OCI-LY7 (cell line): ENCODE measurements at places on chromosomes 3 and 15.
A peak's percentile ranks its signal among the peaks of the same experiment; 100 is the strongest.

GRCh38 chr3:17945799-17946399 is 203.5 kb upstream of the TBC1D5 start:
- DNase-seq = no peak

DNA sequence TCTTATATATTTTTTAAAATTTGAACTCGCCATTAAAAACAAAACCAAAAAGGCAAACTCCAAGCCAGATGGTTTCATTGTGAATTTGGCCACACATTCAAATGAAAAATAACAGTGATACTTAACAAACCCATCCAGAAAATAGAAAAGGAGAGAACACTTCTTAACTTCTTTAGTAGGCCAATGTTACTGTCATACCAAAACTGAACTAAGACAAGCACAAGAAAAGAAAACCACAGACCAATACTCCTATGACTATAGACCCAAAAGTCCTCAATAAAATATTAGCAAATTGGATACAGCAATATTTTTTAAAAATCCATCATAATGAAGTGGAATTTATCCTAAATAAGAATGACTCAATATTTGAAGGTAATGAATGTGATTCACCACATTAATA is 73.5 kb upstream of the ALDH1A3 start:
- DNase-seq = no peak

DNA sequence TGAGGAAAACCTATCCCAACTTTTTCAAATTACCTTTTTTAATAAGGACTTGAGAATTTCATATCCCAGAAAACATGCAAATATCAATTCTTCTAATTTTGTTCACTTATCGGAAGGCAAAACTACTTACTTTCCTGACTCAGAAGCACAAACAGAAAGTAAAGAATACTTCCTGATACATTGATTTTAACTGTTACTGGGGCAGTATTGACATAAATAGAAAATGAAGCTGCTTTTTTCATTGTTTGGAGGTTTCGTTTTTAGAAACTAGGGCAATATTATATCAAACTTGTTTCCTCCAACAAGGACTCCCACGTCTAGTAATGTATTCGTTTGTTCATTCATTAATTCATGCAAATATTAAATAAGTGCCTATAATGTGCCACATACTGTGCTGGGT is 19.1 kb downstream of the PAQR9 start:
- DNase-seq = no peak

DNA sequence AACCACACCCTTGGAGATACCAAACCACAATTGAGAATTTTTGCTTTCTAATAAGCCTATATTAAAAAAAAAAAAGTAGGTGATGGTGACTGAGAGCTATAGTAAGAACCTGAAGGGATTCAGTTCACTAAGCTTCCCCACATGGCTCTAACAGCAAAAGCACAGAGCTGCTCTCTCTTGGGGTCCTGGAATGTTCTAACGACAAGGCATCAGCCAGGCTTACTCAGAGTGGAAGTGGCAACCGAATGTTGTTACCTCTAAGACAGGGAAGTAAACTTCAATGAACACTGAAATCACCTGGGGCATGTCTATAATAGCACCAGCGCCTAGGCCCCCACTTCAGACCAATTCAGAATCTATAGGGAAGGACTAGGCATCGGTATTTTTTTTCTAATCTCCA is 397.7 kb downstream of the MAGI1 start:
- no peak for DNase-seq

GRCh38 chr3:14938954-14939353 is 8.4 kb upstream of the NR2C2 start:
- no peak for DNase-seq

- no peak for DNase-seq
Measured at GRCh38 chr15:39574427-39574826, 6.5 kb upstream of the THBS1 start.

GRCh38 chr3:32681811-32682210 is 3.2 kb upstream of the CNOT10 start:
- no peak for DNase-seq

DNA sequence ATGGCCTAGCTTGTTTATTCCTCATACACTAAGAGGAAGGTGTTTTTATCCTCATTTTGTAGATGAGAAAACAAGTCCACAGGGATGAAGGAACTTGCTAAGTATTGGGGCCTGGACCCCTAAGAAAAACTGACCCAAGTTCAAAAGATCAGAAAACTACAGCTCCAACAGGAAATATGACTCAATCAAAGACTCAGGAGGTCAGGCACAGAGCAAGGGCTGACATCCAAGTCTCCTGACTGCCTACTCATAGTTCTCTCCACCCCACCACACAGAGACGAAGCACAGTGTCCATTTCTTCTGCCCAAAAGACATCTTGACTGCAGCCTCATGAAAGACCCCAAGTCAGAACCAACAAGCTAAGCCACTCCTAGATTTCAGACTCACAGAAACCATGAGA is 26.9 kb upstream of the TPM1 start:
- no peak for DNase-seq

DNA sequence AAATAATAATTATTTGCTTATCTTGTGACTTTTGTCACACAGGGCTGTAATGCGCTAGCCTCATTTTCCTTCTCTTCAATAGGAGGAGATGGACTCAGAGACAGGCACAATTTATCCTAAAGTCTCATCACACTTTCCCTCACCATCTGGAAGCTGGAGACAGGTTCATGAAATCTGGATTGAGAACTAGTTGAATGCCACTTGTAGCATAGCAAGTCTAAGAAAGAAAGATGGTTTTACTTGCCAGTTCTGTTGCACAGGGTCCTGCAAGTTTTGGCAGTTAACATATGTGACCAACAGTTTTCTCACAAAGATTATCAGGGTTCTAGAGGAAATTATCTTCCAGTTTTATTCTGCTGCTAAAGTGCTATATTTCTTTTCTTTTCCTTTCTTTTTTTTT is 9.0 kb upstream of the ZSCAN2 start:
- DNase-seq = no peak

DNA sequence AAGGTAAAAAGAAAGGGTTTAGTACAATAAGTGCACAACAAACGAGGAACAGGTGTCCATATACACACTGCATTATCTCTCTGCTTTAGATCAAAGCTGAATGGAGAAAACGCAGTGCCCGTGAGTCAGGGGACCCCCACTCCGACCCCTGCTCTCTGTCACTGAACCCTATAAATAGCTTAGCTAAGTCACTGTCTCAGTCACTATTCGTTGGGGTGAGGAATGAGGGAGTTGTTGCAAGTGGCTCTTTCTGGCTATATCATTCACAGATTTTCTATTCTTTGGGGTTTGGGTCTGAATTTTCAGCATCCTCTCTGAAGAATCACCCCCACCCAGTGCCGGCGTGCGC is 458 bp upstream of the STAC start:
- no peak for DNase-seq

DNA sequence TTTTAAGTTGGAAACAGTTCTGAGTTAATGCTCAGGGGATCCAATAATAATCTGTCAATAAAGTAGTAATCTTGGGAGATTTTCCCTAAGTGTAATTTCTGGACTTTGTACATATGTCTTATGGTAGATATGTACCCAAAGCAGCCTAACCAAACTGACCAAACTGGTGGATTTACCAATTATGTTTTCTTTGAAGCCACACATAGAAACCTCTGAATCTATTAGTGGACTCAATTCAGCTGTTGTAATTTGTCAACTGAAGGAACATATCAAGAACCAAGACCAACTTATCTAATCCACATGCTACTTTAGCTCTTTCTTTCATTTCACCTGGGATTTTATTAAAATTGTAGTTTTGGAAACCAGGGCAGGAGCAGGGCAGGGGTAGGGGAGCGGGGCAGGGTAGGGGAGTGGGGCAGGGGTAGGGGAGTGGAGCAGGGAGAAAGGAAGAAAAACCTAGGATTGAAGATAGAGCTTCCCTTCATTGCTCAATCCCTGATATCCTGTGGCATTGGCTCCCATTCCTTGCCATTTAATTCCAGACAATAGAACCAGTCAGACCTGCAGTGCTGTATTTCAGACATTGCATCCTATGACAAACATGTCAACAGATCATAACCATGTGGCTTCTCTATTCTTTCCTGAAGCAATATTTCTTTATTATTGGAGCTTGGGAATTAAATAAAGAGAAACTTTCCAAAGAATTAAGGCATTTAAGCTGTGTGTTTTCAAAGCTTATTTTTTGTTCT is 101.8 kb downstream of the NFKBIZ start:
- no peak for DNase-seq

GRCh38 chr3:126424039-126424717 is 29.5 kb downstream of the CFAP100 start:
- DNase-seq = no peak

GRCh38 chr3:67509471-67510075 is 144.8 kb downstream of the SUCLG2 start:
- DNase-seq = no peak

DNA sequence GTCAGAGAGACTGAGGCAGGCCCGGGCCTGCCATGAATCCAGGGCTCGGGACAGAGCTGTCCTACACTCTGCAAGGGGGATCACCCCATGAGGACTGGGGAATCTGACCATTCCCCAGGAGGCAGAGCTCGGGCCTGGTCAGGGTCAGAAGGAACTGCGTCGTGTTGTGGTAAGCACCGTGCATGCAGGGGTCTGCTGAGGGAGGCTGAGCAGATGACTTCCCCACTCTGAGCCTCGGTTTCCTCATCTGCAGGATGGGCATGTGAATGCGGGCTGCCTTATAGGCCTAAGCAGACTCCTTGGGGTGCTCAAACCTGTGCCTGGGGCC is 61.6 kb upstream of the IQSEC1 start:
- no peak for DNase-seq

- peak; percentile 34 for DNase-seq
Measured at GRCh38 chr3:158105710-158106253, 438 bp downstream of the SHOX2 start.

DNA sequence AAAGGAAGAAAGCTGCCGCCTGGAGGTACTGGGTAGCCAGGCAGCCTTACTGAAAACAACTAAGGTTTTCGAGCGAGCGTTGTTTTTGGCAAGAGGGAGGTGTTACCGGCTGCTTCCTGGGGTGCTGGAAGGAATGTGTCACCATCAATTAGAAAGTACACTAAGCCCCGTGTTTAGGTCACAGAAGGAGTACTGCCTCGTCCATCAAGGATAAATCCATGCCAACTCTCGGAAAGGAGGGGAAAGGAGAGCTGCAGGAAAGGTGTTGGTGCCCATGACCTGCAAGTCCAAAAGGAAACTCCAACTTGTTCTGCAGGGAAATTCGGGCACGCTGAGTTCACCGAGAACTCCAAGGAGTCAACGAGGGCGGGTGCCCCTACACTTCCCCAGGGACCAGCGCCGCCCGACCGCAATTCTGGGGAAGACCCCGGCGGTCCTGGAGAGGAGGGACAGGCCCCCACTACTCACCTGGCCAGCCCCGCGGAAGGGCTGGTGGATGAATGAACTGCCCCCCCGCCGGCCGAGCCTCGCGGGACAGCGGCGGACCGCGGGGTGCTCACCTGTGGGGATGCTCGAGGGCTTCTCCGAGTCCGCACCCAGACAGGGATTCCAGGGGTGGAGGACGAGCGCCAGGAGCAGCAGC is 542 bp downstream of the PLOD2 start:
- no peak for DNase-seq

- no peak for DNase-seq
Measured at GRCh38 chr3:178359728-178360127, 176.5 kb upstream of the KCNMB2 start.

DNA sequence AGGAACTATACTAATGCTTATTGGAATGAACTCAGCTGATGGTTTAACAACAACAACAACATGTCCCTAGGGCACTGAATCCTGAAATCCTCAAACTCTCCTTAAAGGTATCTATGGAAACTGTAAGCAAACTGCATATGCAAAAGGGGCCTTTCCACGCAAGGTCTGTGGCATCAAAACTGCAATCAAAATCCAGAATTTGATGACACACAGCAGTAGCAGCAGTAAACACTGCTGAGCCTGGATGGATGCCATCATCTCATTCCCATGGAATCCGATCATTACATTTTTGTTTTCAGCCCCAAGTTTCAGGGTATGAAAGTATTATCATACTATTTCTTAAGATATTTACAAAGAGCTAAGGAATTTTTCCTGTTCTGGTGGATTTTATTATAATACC is 399.7 kb downstream of the VPS13C start:
- no peak for DNase-seq

- DNase-seq = no peak
Measured at GRCh38 chr3:111733154-111733553, 125.9 kb upstream of the PHLDB2 start.

DNA sequence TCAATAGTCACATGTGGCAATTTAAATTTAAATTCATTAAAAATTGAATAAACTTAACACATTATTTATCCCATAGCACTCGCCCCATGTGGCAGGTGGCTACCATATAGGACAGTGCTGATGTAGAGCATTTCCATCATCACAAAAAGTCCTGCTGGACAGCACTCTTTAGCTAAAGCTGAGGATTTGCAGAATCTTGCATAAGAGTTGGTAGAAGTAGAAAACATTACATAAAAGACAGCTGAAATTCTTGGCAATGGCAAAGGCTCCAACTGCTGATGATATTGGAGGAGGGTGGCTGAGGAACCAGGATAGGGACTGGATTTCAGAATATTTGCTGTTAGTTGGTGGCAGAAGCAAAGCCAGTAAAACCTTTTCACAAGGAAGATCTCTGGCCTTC is 230.7 kb upstream of the SATB1 start:
- no peak for DNase-seq

DNA sequence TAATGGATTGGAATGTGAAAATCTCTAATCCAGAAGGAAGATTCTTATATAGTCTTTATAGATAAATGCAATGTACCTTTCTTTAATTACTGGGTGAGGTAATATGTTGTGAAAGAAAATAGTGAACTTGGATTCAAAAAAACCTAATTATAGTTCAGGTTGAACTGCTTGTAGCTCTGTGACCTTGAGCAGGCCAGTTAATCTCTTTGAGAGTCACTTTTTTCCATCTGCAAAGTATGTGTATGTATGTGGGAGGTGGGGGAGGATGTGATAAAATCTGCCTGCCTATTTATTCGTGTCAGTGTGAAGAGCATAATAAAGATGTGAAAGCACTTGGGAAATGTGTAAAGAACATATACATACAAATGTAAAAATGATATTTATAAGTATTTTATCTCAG is 34.4 kb downstream of the GLCE start:
- DNase-seq = no peak

GRCh38 chr3:174251681-174252080 is 607.5 kb upstream of the NAALADL2 start:
- DNase-seq = no peak

- no peak for DNase-seq
Measured at GRCh38 chr3:7745711-7746110, 755.9 kb upstream of the LMCD1 start.

DNA sequence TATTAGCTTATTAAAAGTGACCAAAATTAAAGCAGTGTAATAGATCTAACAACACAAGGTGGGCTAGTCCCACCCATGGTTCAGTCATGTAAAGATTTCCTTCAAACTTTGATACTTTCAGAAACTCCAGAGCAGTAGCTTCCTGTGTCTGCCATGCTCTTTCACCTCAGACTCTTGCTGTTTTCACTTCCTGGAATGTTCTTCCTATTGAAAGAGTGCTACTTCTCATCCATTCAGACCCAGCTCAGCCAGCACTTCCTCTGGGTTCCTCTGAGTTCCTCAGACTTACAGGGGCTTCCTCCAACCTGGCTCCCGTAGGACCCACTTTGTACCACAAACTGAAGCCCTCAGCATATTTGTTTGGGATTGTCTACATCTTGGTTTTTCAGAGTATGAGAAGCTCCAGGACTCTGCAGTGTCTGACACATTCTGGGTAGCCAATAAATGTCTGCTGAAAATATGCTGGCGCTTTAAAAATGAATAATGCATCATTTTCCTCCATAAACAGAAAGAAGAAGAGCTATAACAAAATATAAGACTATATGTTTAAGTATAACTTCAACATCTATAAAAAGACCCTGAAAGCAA is 18.0 kb downstream of the NCEH1 start:
- peak; percentile 48 for DNase-seq
